ENCODE measurements at places on chromosomes 4 and X.

DNA sequence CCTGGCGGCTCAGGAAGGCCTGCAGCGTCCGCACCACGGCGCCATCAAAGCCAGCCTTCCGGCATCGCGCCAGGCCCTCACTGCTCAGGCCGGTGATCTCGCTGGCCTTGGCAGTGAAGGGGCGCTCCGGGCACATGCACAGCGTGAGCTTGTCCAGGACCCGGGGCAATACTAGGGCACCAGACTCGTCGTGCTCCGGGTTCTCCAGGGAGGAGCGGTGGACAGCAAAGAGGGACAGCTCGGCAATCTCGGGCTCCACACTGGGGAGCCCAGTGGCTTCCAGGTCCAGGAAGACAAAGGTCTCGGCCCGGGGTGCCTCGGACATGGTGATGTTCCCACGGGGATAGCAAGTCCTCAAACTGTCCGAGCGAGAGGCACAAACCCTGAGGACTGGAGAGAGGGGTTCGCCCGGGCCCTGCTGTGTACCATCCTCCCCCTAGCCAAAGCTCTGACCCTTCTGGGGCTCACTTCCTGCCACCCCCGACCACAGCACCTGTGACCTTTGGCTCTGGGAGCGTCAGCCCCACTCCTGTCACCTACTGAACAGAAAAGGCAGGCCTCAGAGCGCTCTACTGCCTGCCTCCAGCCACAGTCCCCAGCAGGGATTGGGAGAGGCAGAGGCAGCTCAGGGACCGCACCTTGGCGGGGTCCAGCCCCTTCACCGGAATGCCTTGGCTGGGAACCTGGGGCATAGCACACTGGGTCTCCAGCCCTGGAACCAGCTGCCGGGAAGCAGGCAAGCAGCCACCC lies 575 bp downstream of the TREX2 start:
- no peak for DNase-seq

- DNase-seq: no peak
These were observed 17.3 kb downstream of the PHKA2 start for GRCh38 chrX:18966624-18967023.

DNA sequence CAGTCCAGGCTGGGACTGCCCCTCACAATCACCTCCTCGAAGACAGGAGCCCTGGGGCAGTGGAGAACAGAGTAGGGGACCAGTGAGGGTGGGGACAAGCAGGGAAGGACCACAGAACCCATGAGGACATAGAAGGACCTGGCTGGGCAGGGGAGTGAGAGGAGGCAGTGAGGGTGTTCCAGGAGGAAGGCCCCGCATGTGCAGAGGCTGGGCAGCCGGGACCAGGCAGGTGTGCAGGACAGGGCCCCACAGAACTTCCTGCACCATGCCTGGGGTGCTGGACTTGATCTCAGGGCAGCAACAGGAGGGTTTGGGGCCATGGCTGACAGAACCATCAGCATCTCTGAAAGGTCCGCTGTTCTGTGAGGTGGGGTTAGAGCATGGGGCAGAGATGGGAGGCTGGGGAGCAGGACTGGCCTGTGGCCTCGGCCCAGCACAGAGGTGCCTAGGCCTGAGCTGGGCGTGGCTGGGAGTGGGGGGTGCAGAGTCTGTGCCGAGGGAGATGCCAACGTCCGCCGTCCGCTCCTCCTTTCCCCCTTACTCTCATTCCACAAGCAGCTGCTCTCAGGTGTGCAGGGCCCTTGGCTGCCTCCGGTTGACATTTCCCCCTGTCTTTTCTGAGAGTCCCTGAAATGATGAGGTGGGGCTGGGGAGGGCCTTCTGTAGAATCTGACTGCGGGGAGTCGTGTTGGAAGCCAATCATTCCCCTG lies 40.8 kb downstream of the EVC start:
- DNase-seq: no peak

GRCh38 chr4:89942811-89943210 lies 48.2 kb downstream of the MMRN1 start:
- no peak for DNase-seq

DNA sequence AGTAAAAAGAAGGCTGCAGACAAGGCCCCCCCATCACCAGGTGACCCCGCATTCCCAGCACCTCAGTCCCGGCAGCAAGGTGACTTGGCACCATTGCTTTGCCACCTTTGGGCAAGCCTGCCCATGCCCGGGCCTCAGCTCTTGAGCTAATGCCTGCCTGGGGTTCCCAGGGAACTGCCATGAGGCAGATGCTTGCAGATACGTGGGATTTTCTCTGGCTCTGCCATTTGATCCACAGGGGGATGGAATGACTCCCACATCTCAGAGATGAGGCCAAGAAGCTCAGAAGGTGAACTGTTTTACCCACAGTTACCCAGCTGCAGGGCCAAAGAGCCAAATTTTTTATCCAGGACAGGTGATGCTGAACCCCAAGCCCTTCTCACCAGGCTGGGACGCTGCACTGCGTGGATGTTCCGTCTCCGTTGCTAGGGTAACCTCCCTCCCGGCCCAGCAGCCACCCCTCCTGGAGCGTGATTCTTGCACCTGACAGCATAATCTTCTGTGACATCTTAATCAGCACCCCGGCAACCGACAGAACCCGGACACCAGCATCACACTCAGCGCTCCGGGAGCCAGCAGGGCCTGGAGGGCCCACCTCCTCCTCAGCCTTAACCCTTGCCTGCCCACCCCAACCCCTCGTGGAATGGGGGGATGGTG lies 15.7 kb upstream of the MSX1 start:
- DNase-seq: no peak

All from NCI-H446 treated with DMSO at 0.1 percent for 48 hours (cell line).